ENCODE measurements at places on chromosomes 2 and 18.

- DNase-seq, result no peak
These were observed 60.1 kb upstream of the CAPN13 start for GRCh38 chr2:30867385-30867784.

DNA sequence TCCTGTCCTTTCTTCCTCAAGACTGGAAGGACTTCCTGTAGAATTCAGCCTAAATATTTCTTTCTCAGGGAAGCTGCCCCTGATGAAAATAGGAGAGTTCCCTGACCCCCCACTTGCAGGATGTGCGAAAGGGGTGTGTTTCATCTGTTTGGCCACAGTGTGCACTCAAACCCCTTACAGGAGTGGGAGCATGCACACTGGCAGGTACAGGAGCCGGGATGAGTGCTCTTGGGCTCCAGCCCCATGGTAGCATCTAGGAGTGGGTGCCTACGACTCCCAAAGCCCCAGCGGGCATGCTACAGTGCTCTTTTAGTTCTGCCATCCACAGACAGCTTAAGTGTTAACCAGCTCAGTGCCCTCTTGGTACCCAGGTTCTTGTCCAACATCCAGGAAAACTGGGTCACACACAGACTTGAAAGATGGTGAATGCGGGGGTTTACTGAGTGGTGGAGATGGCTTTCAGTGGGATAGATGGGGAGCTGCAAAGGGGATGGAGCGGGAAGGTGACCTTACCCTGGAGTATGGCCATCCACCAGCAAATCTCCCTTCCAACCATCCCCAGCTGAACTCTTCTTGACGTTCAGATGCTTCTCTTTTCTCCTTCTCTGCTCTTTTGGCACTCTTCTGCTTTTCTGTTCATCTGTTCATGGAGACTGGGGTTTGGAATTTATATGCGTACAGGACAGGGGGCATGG lies 295.0 kb upstream of the NCKAP5 start:
- no peak for DNase-seq

DNA sequence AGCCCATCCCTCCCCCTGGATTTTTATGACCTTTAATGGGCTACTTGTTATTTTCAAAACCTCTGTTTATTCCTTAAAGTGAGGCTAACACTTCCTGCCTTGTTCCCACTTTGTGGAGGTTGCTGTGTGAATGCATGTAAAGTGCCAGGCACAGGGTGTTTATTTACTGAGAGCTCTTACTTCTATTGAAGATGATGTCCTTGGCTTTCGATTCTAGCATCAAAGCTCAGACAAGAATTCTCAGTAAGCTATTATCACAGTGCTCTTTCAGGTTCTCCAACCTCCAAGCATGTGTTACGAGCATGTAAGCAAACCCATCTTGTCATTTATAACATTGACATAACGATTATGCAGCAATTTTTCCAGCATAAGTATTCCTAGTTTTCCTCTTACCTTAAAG lies 44.2 kb downstream of the DPYSL5 start:
- DNase-seq, result no peak

GRCh38 chr2:204059016-204059415 lies 122.5 kb downstream of the ICOS start:
- no peak for DNase-seq

GRCh38 chr2:147223119-147223518 lies 621.7 kb upstream of the ACVR2A start:
- no peak for DNase-seq

- DNase-seq, result no peak
These were observed 20.6 kb downstream of the EIF4E2 start for GRCh38 chr2:232571026-232571474.

DNA sequence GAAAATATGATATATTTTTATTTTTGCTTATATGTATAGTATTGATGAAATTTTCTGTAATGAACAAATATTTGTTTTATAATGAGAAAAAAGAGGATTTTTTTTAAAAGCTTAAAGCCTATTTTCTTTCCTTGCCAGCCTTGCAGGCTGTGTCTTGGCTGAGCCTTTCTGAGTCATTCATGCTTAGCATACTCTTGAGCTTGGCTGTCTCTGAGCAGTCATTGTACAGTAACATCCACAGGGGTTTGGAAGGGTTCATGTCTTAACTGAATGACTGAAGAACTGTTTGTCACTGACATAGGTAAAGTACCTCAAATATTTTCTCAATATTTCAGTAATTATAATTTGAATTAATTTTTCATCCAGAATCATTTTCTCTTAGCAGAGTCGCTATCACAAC lies 49.3 kb downstream of the GPR39 start:
- no peak for DNase-seq

GRCh38 chr2:178863856-178864620 lies 56.8 kb upstream of the TTN start:
- no peak for DNase-seq

- no peak for DNase-seq
These were observed 28.6 kb upstream of the CREG2 start for GRCh38 chr2:101415884-101416283.

DNA sequence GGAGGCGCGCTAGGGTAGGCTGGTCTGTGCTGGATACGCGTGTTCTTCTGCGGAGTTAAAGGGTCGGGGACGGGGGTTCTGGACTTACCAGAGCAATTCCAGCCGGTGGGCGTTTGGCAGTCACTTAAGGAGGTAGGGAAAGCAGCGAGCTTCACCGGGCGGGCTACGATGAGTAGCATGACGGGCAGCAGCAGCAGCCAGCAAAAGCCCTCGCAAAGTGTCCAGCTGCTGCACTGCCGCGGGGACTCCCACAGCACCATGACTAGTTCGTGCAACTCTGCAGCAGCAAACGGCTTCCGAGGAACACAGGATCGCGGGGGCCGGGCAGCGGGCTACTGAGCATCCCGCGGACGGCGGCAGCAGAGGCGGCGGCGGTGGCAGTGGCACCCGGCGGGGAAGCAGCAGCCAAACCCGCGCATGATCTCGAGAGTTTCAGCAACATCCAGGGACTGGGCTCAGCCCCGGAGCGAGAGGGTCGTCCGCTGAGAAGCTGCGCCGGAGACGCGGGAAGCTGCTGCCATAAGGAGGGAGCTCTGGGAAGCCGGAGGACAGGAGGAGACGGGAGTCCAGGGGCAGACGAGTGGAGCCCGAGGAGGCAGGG lies 368 bp downstream of the TMEFF2 start:
- peak; percentile 4 for DNase-seq

DNA sequence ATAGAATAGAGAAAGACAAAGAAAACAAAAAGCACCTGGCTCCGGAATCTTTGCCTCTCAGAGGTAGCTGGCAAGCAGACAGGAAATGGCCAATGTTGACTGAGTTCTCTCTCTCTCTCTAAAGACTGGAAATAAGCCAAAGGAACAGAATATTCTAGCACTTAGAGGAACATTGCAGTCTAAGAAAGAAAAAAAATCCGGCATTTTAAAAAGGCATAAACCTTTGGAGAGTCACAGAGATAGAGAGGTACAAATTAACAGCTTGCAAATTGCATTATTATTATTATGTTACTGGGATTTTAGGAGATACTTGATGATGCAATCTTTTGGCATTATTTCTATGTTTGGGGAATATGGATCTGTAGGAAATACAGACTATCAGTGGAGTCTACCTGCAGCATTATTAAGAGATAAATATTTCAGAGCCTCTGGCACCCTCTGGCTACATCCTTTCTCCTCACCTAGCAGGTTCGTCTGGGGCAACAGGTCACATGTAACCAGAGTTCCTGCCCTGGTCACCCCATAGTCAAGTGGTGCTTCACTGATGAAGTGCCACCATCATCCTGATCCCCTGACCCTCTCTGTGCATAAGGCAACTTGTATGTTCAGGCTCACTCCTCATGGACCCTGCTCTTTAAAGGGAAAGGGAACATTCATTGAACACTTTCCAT lies 318.9 kb upstream of the ACVR2A start:
- no peak for DNase-seq

DNA sequence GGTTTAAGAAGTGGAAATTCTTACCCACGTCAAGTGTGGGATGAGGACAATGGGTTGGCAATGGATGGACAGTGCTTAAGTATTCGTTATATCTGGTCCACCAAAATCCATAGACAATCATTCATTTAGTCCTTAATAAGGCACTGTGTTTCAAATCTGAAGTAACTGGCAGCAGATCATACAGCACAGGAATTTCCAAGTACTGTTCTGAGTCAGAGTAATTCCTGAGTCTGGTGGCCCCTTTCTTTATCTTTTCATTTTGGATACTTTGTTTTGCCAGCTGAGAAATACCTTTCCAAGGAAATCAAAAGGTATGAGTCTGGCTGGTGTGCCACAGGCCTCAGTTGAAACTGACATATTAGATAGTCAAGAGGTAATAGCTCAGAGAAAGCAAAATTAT lies 31.4 kb upstream of the CCDC102B start:
- no peak for DNase-seq

GRCh38 chr2:173407646-173408045 lies 53.0 kb downstream of the CDCA7 start:
- no peak for DNase-seq

GRCh38 chr2:174760845-174761473 lies 3.3 kb downstream of the CHRNA1 start:
- no peak for DNase-seq

GRCh38 chr2:42095923-42096408 lies 48.1 kb downstream of the PKDCC start:
- DNase-seq, result peak; percentile 77

DNA sequence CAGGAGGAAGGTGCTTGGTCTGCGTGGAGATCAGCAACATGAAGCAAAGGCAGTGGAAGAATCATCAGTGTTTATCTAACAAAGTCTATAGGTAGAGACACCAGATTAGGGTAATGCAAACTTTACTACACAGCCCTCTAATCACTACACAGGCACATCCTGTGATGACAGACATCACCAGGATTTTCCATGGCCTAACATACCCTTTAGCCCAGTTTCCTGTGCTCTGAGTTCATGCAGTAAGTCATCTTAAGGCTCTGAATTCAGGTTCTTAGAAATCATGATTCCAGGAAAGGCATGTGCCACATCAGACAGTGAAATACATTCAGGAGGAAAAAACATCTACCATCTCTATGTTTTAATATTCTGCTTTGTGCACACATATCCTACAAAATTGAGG lies 708.5 kb upstream of the SLC8A1 start:
- no peak for DNase-seq

GRCh38 chr2:165561516-165561915 lies 92.0 kb downstream of the CSRNP3 start:
- no peak for DNase-seq

- DNase-seq, result no peak
These were observed 112.5 kb downstream of the MAP3K20 start for GRCh38 chr2:173187941-173188788.

DNA sequence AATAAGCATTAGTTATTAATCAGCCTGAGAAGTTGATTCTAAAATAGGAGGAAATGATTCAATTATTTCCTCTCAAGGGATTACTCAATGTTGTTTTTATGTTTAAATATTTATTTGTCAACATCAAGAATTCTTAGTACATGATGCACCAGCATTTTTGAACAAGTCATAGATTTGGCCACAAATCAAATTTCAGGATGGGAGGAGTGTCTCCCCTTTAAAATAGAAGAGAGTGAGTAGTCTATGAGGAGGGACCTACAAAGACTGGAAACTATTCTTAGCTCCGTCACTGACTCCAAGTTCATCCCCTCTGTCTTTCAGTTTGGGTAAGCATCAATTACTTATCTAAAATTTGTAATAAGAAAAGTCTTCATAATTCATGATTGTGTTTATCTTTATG lies 18.6 kb upstream of the IL18R1 start:
- no peak for DNase-seq

DNA sequence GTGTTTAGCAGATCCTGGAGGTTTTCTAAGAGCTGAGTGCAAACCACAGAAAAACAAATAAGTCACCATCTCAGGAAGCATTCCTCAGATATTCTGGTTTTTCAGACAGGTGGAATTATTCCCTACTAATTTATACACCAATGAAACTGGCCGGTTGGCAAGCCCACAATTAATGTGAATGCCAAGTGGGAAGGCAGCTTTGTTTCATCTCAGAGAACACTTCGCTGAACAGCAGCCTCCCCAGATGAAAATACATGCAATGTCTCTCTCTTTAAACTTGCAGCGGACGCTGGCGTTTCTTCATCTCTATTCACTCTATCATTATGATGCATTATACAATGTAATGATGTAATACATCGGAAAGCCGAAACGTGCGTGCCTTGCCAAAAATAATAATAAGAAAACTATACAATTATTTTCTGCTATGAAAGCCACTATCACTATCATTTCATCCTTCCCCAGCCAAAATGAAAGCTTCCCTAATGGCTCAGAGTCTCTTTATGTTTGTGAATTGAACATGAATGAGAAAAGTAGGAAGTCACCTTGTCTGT lies 649.4 kb downstream of the BCL11A start:
- no peak for DNase-seq

GRCh38 chr2:177692042-177692782 lies 299.6 kb downstream of the AGPS start:
- DNase-seq, result no peak

DNA sequence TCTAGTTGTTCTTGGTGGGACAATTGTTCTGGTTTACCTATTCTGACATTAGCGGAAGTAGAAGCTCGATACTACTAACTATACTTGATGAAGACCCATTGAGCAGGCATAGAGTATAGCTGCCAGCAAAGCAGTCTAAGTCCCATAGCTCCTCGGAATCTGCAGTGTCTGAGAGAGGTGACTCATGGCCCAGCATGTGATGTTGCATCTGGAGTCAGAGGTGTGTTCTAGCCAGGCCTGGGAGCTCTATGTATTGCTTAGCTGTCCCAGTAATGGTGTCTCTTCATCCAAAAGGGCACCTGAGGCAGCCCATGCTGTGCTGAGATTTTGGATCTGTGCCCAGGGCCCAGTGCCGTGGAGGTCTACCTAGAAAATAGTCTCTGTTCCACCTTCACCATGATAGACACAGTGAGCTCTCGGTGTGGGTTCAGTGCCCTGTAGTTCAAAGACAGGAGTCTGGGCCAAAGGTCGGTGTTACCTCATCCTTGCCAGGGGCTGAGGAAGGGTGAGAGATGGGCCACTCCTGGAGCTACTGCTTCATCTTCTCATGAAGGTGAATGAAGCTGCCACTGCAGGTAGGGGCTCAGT lies 47.3 kb downstream of the MEX3C start:
- no peak for DNase-seq

GRCh38 chr2:66013456-66013855 lies 421.5 kb upstream of the MEIS1 start:
- DNase-seq, result no peak

GRCh38 chr2:78721355-78722033 lies 304.0 kb upstream of the REG3G start:
- DNase-seq, result no peak

- DNase-seq, result peak; percentile 24
These were observed 156.0 kb downstream of the TANC1 start for GRCh38 chr2:159124441-159124911.
